ENCODE measurements at places on chromosomes 1 and 21.
A peak's percentile ranks its signal among the peaks of the same experiment; 100 is the strongest.

- no peak for DNase-seq
- H3K36me3 ChIP-seq: no peaks in the 10 kb centered on the region
- H3K27me3 ChIP-seq: no peaks in the 10 kb centered on the region
- H3K27ac ChIP-seq: peak overlapping the region; percentile 58
- no peak overlapping the region for H3K4me3 ChIP-seq
Measured at GRCh38 chr1:221724931-221725605, 16.8 kb downstream of the DUSP10 start.

- H3K27ac ChIP-seq: no peak overlapping the region
- no peaks in the 10 kb centered on the region for H3K27me3 ChIP-seq
- DNase-seq: no peak
- H3K4me3 ChIP-seq: no peak overlapping the region
- peaks cover 86% of the 10 kb centered on the region for H3K36me3 ChIP-seq
Measured at GRCh38 chr1:54597455-54598030, 25.8 kb downstream of the FAM151A start.

DNA sequence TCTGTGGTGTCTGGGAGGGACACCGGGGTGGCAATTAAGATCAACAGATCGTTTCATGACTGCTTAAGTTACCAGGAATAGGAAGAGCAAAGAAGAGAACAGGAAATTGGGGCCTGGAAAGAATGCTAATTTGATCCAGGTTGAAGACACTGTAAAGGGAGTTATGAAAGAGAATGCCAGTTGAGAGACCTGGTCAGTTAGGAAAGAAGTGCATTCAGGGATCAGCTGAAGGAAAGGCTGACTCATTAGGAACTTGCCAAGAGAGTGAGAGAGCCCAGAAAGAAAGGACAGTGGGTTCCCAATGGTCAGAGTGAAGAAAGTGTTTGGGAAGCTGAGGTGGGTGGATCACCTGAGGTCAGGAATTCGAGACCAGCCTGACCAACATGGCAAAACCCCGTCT is 119.6 kb downstream of the UBE2U start:
- no peak overlapping the region for H3K27ac ChIP-seq
- no peak for DNase-seq
- H3K36me3 ChIP-seq: no peaks in the 10 kb centered on the region
- no peaks in the 10 kb centered on the region for H3K27me3 ChIP-seq

DNA sequence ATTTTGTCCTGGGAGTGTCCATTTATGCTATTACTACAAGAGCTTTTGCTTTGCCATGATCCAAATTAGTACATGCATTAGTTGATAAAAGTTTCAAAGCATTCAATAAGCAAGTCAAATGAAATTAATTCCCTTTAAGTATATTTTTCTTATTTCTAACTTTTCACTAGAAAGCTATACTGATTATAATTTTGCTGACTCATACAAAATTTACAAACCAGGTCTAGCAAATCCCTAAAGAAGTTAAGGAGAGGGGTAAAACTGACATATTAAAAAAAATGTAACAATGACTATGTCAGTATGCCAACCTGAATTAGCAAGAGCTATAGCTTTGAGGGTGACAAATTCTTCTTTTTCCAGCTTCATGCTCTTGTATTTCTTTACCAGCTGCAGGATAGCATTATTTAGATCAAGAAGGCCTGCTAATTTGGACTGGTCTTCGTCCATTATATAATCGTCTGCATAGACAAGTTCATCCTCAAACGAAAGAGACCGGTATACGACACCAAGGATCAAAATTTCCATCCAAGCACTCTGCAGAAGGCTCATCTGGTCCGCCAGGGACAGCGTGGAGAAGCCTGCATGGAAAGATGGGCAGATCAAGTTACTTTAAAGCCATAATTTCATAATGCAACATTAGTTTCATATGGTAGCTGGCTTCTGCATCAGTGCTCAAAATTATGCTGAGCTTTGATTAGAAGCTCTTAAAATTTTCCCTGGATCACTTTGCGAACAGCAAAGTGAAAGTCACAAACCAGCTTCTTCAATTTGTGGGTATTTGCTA is 95.8 kb upstream of the USH2A start:
- DNase-seq: no peak
- H3K27me3 ChIP-seq: no peaks in the 10 kb centered on the region
- H3K36me3 ChIP-seq: no peaks in the 10 kb centered on the region
- H3K4me3 ChIP-seq: no peak overlapping the region

DNA sequence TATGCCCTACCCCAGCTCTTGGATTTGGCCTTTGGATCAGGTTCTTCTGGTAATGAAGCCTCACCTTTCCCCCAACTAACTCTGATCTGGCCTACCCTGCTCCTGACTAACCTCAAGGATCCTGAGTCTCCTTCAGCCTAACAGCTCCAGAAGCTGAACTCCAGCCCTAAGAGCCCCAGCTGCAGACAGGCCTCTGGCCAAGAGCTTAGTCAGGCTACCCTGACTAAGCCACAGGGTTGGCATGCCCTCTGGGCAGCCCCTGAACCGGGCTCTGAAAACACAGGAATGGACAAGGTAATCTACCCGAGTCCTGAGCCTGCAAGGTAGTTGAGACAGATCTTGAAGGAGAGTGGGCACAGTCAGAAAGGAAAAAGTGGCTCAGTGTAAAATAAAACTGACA is 29.4 kb downstream of the COA7 start:
- no peak for DNase-seq
- H3K4me1 ChIP-seq: no peaks in the 10 kb centered on the region
- no peak overlapping the region for H3K4me3 ChIP-seq
- H3K36me3 ChIP-seq: no peaks in the 10 kb centered on the region

GRCh38 chr1:83090195-83090594 is 908.7 kb downstream of the TTLL7 start:
- H3K27me3 ChIP-seq: no peaks in the 10 kb centered on the region
- H3K27ac ChIP-seq: no peak overlapping the region
- H3K4me3 ChIP-seq: no peak overlapping the region
- DNase-seq: no peak

DNA sequence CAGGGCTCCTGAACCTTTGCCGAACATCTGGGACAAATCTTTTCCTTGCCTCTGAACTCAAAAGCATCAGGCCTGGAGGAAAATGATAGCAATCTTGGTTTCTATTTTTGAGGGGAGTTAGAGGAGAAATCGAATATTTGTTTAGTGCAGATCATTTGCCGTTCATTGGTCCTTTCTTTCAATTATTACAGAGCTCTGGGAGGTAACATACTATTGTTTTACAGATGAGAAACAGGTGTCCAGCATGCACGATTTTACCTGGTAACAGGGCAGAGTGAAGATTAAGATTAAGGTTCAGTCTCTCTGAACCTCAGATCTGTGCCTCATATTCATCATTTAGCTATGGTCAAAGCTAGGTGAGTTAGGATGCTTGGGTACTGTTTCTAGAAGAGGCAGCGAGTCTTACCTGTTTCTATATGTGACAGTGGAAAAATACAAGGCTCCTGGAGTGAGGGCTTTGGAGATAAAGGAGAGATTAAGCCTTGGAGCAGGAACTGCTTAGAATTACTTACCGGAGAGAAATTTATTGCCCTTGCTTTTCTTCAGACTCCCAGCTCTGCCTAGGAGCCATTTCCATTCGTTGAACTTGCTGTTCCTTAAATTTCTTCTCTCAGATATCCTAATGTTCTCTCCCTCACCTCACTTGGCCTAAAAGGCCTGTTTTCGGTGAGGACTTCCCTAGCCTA is 1.4 kb downstream of the PRCC start:
- peak overlapping the region; percentile 92 for H3K27ac ChIP-seq
- peak overlapping the region; percentile 90 for H3K4me3 ChIP-seq
- DNase-seq: no peak
- peaks cover 70% of the 10 kb centered on the region for H3K4me1 ChIP-seq
- peaks cover 12% of the 10 kb centered on the region for H3K36me3 ChIP-seq
- H3K27me3 ChIP-seq: no peaks in the 10 kb centered on the region

DNA sequence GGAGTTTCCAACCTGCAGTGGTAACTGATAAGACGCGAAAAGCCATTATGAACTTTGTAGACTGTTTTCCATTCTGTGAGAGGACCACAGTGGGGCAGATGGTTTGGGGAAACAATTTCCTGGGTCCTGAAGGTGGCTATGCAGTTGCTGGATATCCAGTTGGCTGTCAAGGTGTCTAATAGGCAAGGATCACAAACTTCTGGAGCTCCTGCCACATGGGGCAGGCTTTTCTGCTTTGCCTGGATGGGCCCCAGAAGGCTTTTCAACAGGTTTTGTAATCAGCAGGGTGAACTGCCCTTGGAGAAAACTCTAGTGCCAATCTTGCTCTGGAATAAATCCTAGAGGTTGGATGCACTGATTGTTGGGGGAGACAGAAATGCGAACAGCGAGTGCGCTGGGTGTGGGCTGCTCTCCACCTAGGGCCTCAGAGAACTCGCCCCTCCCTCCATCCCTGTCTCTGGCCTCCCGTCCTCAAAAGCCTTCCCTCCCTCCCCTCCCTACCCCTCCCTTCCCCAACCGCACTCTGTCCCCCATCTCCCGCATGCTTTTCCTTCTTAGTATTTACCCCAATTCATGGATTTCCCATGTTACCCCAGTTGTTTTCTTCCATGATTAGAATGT is 210.3 kb upstream of the USP24 start:
- H3K36me3 ChIP-seq: no peaks in the 10 kb centered on the region
- DNase-seq: no peak
- H3K4me3 ChIP-seq: no peak overlapping the region
- H3K27ac ChIP-seq: no peak overlapping the region
- H3K27me3 ChIP-seq: no peaks in the 10 kb centered on the region
- H3K4me1 ChIP-seq: peaks cover 34% of the 10 kb centered on the region

DNA sequence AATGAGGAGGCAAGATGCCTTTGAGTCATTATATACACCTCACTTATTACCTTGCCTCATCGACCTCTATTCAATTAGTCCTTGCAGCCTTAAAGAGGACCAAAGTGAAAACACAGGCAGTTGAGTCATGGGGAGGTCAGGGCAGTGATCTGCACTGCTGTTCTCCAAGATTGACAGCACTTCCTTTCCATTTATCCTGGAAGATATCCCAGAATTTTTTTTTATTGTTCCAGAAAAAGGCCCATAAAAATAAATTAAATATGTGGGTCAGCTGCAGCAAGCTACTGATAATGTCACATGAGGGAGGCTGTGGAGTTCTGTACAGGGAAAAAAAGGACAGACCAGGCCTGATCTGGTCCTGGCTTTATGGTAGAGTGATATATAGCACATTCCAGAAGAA is 33.2 kb upstream of the CDC42BPA start:
- H3K4me1 ChIP-seq: no peaks in the 10 kb centered on the region
- no peak overlapping the region for H3K4me3 ChIP-seq
- H3K36me3 ChIP-seq: no peaks in the 10 kb centered on the region
- H3K27ac ChIP-seq: no peak overlapping the region
- no peak for DNase-seq
- no peaks in the 10 kb centered on the region for H3K27me3 ChIP-seq

- DNase-seq: no peak
- H3K4me3 ChIP-seq: no peak overlapping the region
- no peaks in the 10 kb centered on the region for H3K36me3 ChIP-seq
- H3K4me1 ChIP-seq: peaks cover 3% of the 10 kb centered on the region
Measured at GRCh38 chr1:78078358-78078757, 32.6 kb downstream of the GIPC2 start.

DNA sequence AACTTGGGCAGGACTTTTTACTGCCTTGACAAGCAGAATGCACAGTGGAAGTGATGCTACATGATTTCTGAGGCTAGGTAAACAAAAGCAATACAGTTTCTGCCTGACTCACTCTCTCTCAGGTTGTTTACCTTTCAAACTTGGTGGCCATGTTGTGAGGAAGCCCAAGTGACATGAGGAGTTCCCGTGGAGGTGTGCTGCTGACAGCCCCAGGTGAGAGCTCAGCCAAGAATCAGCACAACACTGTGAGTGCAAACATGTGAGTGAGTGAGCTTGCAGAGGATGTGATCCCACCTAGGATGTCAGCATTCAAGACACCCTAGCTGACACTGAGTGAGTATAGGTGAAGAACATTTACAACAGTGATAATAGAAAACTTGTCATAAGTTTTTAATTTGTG is 71.1 kb upstream of the IFNAR2 start:
- H3K4me1 ChIP-seq: no peaks in the 10 kb centered on the region
- H3K36me3 ChIP-seq: no peaks in the 10 kb centered on the region
- no peaks in the 10 kb centered on the region for H3K27me3 ChIP-seq
- no peak for DNase-seq
- no peak overlapping the region for H3K4me3 ChIP-seq

DNA sequence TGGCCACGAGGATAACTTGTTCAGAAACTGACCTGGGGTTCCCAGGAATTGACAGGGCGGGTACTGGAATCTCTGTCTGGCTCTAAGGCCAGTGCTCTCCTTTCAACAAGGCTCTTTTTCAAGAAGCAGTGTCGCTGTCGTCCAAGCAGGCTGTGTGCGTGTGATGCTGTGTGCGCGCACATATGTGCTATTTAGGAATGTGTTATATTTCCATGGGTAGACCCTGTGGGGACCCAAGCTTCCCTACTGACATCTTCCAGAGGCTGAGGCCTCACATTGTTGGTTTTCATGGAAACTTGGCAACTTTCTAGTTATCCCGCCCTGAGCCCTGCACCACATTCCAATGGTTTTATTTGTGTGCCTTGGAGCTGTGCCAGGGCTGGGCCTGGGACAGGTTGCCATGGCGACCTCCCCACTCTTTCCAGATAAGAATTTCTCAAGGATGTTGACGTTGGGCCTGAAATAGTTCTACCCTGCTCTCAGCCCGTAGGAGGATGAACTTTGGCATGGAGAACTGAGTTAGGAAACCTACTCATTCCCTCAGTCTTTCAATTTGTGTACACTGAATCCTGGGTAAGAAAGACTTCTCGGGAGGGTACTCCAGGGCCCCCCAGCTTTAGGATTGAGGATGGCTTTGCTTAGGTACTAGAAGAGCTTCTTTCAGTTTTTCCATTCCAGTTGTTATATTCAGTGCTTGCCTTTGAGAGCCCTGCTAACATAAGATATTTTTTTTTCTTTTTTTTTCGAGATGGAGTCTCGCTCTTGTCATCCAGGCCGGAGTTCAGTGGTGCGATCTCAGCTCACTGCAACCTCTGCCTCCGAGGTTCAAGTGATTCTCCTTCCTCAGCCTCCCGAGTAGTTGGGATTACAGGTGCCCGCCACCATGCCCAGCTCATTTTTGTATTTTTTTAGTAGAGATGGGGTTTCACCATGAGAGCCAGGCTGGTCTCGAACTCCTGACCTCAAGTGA is 38.8 kb upstream of the SRSF10 start:
- H3K4me1 ChIP-seq: peaks cover 84% of the 10 kb centered on the region
- peak; percentile 99 for DNase-seq
- no peak overlapping the region for H3K4me3 ChIP-seq
- no peaks in the 10 kb centered on the region for H3K27me3 ChIP-seq
- H3K36me3 ChIP-seq: no peaks in the 10 kb centered on the region

DNA sequence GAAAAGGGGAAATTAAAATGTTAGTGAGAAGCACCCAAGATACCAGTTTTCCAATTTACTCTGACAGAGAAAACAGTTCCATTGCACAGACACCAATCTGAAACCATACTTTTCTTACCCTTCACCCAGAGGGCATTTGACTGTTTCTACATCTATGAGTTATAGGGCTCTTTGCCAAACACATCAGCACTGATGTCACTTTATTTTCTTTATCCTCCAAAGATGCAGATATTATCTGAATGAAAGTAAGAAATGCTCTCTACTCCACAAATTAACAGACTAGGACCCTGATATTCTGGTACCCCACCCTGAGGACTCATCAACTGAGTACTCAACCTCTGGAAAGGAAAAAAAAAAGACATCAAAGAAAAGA is 24.2 kb upstream of the PEX19 start:
- H3K36me3 ChIP-seq: peaks cover 100% of the 10 kb centered on the region
- no peak overlapping the region for H3K27ac ChIP-seq
- no peak for DNase-seq
- no peaks in the 10 kb centered on the region for H3K4me1 ChIP-seq
- no peaks in the 10 kb centered on the region for H3K27me3 ChIP-seq
- H3K4me3 ChIP-seq: no peak overlapping the region

GRCh38 chr1:114208714-114209113 is 55.0 kb upstream of the SYT6 start:
- no peak overlapping the region for H3K4me3 ChIP-seq
- no peaks in the 10 kb centered on the region for H3K4me1 ChIP-seq
- peaks cover 9% of the 10 kb centered on the region for H3K27me3 ChIP-seq
- no peak overlapping the region for H3K27ac ChIP-seq
- H3K36me3 ChIP-seq: no peaks in the 10 kb centered on the region
- no peak for DNase-seq

All from stomach (tissue), 19 donors.